ENCODE measurements at places on chromosomes 4 and X.

DNA sequence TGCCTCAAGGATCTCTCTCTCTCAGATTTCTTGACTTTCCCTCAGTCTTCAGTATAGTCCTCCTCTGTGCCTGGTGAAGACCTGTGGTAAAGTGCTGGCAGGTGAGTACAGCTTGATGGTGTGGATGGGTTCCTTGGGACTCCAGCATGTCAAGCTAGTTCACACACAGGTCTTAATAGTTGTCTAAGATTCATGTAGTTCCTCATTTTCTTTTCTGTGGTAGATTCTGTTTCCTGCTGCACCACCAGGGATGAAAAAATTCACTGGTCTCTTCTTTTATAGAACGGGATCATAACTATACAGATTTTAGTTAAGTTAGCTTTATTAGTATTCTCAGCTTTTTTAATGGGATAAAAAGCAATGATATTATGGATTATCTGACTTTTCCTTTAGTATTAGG lies 32.5 kb upstream of the PAQR3 start:
- DNase-seq: no peak

DNA sequence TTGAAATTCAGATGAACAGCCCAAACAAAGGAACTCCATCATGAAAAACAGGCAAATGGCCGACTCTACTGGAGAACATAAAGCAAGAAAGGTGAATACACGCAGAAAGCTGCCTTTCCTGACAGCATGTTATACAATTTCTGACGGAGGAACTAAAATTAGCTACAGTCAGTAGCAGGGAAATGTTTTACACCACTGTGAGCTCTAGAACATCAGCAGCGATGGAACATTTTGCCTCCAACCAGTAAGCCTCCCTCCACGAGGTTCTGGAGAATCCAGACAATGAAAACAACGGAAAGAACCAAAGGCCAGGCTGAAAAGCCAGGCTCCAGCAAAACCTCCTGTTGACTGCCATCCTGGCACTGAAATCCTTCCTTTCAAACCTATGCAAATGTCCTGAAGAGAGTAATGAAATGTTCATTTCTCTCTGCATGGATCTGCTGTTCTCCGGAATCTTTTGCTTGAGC lies 78.9 kb downstream of the IRF2 start:
- no peak for DNase-seq

- DNase-seq: no peak
Measured at GRCh38 chr4:128521648-128522111, 234.1 kb upstream of the PGRMC2 start.

GRCh38 chr4:41644288-41644914 lies 104.1 kb downstream of the PHOX2B start:
- no peak for DNase-seq

DNA sequence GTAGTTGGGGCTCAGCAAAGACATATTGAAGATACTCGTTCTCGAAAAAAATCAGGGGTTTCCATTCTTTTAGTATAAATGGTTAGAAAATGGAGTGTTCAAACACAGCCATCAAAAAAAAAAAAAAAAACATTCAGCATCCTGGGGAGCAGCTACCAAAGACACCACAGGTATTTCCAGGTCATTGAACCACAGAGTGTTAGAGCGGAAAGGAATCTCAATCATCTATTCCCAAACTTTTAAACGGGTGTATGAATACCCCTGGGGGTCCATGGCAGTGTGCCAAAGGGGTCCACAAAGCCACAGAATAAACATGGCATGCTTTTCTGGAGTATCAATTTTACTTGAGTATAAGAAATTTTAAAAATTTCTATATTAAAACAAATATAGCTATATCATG lies 6.9 kb upstream of the FGF16 start:
- DNase-seq: no peak

DNA sequence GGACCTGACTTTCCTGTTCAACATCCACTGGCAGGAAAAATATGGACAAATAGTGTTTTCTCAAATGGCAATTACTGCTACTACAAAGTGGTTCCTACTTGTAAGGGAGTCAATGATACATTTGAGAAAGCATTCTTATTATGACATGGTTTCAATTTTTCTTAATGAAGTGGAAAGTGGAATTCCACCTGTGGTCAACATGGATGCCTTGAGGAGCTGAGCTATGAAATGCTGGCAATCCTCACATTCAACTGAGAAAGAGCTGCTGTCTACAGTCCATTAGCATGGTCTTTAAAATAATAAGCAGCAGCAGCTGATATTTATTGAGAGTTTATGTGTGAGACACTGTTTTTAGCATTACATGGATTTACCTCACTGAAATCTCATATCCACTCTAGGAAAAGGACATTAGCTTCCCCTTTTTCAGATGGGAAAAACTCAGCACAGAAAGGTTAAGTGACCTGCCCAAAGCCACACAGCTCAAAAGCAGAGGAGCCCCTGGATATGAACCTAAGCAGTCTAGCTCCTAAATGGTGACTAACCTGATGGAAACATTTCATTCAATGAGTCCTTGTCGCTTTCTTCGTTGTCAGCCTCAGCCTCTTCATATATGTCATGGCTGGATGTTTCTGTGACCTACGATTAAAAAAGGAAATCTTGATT lies 29.2 kb downstream of the MAP7D3 start:
- DNase-seq: no peak

Measured in activated naive CD4-positive, alpha-beta T cell (primary cell).